Tibial nerve (tissue), 4 donors: ENCODE measurements at places on chromosomes 6 and 20. TPM values are rescaled to one million over a fixed set of nuclear protein-coding genes. Genes with fewer than 3 reads are reported as not detected.
A peak's percentile ranks its signal among the peaks of the same experiment; 100 is the strongest.

DNA sequence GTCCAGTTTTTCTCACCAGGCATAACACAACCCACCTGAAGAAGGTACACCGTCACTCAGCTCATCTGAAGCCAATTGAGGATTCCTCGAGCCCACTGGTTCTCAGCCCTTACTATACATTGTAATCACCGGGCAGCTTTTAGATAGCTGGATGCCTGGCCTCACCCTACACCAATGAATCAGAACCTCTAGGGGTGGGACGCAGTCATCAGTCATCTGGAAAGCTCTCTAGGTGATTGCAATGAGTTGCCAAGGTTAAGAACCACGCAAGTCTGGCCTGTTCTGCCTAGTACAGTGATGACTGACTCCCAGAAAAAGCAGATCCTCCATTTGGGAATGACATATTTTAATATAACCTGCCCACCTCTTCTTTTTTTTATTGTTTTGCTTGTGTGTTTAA is 41.1 kb downstream of the MC3R start:
- no peaks in the 10 kb centered on the region for H3K27me3 ChIP-seq
- no peaks in the 10 kb centered on the region for H3K36me3 ChIP-seq
- no peak overlapping the region for H3K4me3 ChIP-seq
- no peaks in the 10 kb centered on the region for H3K4me1 ChIP-seq
- no peak overlapping the region for H3K27ac ChIP-seq

- H3K27ac ChIP-seq, result no peak overlapping the region
- DNase-seq, result peak; percentile 38
- peaks cover 5% of the 10 kb centered on the region for H3K36me3 ChIP-seq
- H3K4me3 ChIP-seq, result no peak overlapping the region
Measured at GRCh38 chr20:47055699-47056369, 161.2 kb downstream of the EYA2 start.

GRCh38 chr6:25333471-25333870 is 54.3 kb downstream of the CARMIL1 start:
- no peak overlapping the region for H3K4me3 ChIP-seq
- peaks cover 17% of the 10 kb centered on the region for H3K4me1 ChIP-seq
- no peak for DNase-seq
- H3K27ac ChIP-seq, result no peak overlapping the region

- H3K27ac ChIP-seq, result no peak overlapping the region
- DNase-seq, result no peak
- no peaks in the 10 kb centered on the region for H3K4me1 ChIP-seq
- no peaks in the 10 kb centered on the region for H3K36me3 ChIP-seq
Measured at GRCh38 chr6:6074190-6074589, 67.5 kb upstream of the NRN1 start.

- peaks cover 14% of the 10 kb centered on the region for H3K4me1 ChIP-seq
- DNase-seq, result peak; percentile 58
- peak overlapping the region; percentile 48 for H3K4me3 ChIP-seq
Measured at GRCh38 chr20:13220194-13220903, 725 bp upstream of the ISM1 start.

GRCh38 chr6:340186-340955 is 48.1 kb downstream of the DUSP22 start:
- H3K27ac ChIP-seq, result no peak overlapping the region
- H3K4me1 ChIP-seq, result peaks cover 40% of the 10 kb centered on the region
- no peaks in the 10 kb centered on the region for H3K36me3 ChIP-seq
- H3K27me3 ChIP-seq, result no peaks in the 10 kb centered on the region

- no peak overlapping the region for H3K27ac ChIP-seq
- H3K27me3 ChIP-seq, result no peaks in the 10 kb centered on the region
- H3K4me3 ChIP-seq, result no peak overlapping the region
- DNase-seq, result no peak
Measured at GRCh38 chr6:121573481-121573880, 138.0 kb downstream of the GJA1 start.

DNA sequence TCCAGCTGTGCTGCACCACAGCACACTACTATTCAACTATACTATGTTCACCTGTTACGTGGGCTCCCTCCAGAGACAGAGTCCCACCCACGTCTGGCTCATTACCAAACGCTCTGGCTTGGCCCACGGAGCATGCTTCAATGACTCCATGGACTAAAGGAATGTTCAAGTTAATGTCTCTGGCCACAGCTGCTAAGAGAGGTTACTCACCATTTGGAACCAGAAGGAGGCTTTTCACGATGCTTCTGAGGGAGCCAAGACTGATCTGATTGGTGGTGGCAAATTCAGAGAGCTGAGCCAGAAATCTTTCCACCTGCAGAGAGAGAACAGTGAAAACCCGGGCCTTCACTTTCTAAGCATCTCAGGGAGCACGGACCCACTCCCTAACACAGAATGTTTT is 15.6 kb downstream of the COMMD7 start:
- H3K4me1 ChIP-seq, result no peaks in the 10 kb centered on the region
- no peak overlapping the region for H3K27ac ChIP-seq
- no peaks in the 10 kb centered on the region for H3K27me3 ChIP-seq
- no peak overlapping the region for H3K4me3 ChIP-seq
- DNase-seq, result no peak

DNA sequence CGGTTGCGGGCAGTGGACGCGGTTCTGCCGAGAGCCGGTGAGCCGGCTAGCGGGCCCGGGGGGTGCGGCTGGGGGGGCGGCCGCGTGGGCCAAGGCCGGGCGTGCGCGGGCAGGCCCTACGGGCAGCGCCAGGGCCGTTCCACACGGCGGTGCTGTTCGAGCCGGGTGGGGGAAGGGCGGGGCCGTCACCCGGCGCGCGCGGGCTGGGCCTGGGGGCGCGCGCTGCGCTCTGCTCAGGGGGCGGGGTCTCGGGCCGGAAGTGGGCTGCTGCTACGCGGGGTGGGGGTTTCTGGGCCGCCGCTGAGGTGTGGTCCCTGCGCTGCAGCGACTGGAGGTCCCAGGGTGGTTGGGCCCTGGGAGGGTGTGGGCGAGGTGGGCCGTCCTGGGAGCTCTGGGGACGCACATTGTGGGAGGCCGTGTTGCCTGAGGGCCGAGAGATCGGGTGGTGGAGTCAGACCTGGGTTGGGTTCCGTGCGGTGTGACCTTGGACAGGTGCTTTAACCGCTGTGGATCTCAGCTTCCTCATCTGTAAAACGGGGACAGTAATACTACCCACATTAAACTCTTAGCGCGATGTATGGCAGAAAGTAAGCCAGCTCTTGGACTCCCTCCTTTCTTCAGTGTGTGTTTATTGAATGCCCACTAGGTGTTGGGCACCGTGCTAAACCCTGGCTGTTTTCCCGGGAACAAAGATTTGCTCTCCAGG is 391 bp downstream of the MAPRE1 start:
- H3K27me3 ChIP-seq, result no peaks in the 10 kb centered on the region
- peak overlapping the region; percentile 77 for H3K4me3 ChIP-seq
- H3K27ac ChIP-seq, result peak overlapping the region; percentile 81
- H3K4me1 ChIP-seq, result peaks cover 44% of the 10 kb centered on the region
- peak; percentile 28 for DNase-seq

GRCh38 chr20:16917636-16918035 is 169.5 kb downstream of the OTOR start:
- no peak overlapping the region for H3K4me3 ChIP-seq
- H3K27me3 ChIP-seq, result no peaks in the 10 kb centered on the region
- no peak overlapping the region for H3K27ac ChIP-seq
- DNase-seq, result no peak
- no peaks in the 10 kb centered on the region for H3K36me3 ChIP-seq

GRCh38 chr20:11432407-11432806 is 485.3 kb upstream of the BTBD3 start:
- no peaks in the 10 kb centered on the region for H3K36me3 ChIP-seq
- no peaks in the 10 kb centered on the region for H3K27me3 ChIP-seq
- no peak overlapping the region for H3K4me3 ChIP-seq
- no peak for DNase-seq
- no peak overlapping the region for H3K27ac ChIP-seq

DNA sequence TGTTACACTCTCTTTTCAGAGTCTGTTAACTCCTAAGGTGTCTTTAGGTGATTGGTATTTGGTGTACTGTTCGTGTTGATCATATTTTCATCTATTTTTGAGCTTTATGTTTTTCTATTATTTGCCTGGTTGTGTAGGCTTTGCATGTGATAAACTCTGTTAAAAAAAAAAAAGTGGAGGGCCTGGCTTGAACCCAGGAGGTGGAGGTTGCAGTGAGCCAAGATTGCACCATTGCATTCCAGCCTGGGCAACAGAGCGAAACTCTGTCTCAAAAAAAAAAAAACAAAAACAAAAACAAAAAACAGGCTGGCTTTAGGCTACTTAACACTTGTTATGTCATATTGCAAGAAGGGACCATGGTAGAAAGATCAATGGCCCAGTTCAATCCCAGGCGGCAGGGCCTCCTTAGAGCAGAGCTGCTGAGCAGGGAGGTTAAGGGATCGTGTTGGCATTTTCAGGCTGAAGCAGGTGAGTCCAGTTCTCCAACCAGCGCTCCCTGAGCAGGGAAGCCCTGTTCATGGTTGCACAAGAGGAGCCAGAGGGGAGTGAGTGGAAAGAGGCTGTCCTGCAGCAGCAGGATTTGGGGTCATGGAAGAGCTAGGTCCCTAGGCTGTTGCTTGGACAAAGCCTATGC is 8.5 kb downstream of the PYGB start:
- peaks cover 4% of the 10 kb centered on the region for H3K4me1 ChIP-seq
- H3K36me3 ChIP-seq, result peaks cover 25% of the 10 kb centered on the region
- no peak overlapping the region for H3K4me3 ChIP-seq
- H3K27me3 ChIP-seq, result no peaks in the 10 kb centered on the region

DNA sequence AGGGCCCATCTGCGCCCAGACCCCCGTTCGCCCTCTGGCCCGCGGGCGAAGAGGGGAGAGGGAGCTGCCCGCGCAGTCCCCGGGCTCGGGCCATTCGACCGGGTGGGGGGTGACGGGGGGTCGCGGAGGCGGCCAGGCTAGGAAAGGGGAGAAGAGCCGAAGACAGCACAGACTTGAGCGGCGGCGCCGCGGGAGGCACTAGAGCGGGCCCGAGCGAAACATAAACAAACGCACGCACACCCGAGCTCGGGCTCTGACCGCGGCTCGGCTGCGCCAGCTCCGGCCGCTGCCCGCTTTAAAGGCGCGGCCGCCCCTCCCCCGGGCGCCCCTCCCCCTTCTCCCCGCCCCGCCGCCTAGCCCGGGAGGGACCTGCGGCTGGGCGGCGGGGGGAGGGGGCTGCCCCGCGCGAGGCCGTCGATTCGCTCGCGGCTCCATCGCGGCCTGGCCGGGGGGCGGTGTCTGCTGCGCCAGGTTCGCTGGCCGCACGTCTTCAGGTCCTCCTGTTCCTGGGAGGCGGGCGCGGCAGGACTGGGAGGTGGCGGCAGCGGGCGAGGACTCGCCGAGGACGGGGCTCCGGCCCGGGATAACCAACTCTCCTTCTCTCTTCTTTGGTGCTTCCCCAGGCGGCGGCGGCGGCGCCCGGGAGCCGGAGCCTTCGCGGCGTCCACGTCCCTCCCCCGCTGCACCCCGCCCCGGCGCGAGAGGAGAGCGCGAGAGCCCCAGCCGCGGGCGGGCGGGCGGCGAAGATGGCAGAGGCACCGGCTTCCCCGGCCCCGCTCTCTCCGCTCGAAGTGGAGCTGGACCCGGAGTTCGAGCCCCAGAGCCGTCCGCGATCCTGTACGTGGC is at the start of gene FOXO3:
Gene FOXO3, plus strand, starts transcription at position 455 of the 846 bp plus-strand sequence. Its CDS starts 292 bp downstream, at position 747.
- H3K27me3 ChIP-seq, result no peaks in the 10 kb centered on the region
- H3K36me3 ChIP-seq, result no peaks in the 10 kb centered on the region
- peak within 1 kb of the TSS; percentile 100 for H3K27ac ChIP-seq
- DNase-seq, result peak; percentile 78

Gene UBE2V1
- total RNA-seq, result 86.7 TPM

Gene RAD21L1
- total RNA-seq, result 0.39 TPM

Gene SLC17A4
- not detected for total RNA-seq
